SK-N-DZ (cell line): ENCODE measurements at places on chromosomes 3 and 15.

- no peak for DNase-seq
Measured at GRCh38 chr3:109920749-109921148, 583.4 kb upstream of the DPPA4 start.

- DNase-seq: peak; percentile 7
Measured at GRCh38 chr3:26558257-26558656, 64.3 kb upstream of the LRRC3B start.

GRCh38 chr3:124483915-124484470 lies 246.3 kb upstream of the UMPS start:
- DNase-seq: no peak

DNA sequence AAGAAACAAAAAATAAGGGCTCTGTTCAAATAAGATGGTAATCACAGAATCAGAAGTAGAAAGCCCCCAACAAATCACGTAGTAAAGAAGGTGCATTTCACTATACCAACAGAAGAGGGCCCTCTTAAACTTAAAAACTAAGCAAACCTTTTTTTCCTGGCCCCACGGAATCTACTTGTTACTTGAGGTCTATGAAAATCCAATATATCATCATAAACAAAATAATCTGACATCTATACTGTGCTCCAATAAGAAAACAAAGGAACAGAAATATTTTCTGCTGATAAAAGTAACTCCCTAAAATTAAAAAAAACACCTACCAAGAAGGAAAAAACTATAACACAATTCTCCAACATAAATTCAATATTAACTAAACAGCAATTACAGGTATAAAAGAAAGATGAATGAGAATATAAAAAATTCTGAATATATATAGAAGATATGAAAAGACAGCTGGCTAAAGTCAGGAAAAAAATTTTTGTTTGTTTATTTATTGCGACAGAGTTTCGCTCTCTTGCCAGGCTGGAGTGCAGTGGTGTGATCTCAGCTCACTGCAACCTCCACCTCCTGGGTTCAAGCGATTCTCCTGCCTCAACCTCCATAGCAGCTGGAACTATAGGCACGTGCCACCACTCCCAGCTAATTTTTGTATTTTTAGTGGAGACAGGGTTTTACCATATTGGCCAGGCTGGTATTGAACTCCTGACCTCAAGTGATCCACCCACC lies 81.8 kb downstream of the CLASP2 start:
- peak; percentile 76 for DNase-seq

DNA sequence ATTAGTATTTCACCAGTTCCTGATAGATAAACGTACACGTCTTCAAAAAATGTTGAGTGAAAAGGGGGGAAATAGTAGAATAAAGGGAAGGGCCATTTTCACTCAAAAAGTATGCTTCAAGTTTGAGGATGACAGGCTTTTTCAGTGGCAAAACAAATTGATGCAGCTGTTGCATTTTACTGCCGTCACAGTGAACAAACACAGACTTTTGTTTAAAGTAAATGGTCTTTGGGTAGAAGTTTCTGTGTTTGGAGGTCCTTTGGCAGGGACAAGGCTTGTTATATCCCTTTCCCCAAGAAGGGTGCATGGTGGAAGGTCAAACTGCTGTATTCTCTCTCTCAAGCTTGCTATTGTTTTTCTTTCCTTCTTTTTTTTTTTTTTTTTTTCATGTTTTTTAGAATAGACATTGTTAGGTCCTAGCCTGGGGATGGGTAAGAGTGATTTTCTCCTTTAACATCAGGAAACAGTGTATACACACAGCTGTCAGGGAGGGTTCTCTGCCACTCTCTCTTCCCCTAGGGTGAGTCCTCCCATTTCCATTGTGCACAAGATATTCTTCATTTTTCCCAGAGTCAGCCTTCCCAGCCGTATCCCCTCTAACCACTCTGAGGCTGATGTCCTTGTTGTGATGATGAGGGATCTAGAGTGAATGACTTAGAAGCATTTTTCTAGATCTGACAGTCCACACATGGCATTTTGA lies 6.6 kb upstream of the SUCNR1 start:
- no peak for DNase-seq

- no peak for DNase-seq
Measured at GRCh38 chr15:48718646-48719045, 73.1 kb upstream of the FBN1 start.

- no peak for DNase-seq
Measured at GRCh38 chr15:101538177-101538576, 48.7 kb upstream of the PCSK6 start.

DNA sequence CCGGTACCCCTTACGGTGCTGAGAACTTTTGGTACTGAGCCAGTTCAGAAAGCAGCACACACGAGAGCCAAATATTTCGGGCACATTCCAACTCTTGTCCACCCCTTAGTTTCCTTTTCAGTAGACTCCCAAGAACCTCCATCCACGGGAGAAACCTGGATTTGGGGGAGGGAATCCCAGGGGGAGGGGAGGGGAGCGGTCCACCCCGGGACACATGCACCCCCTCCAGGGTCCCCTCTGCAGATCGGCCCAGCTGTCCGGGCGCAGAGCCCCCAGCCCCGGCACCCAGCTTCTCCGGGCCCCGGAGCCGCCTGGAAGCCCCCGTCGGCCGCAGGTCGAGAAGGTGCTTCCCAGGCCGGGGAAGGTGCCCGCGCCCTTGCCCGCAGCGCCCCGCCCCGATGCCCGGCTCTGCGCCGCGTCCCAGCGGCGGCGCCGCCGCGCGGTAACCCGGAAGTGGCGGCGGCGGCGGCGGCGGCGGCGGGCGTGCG lies 455 bp upstream of the ABHD17C start:
- DNase-seq: no peak

GRCh38 chr3:194671511-194671899 lies 486 bp downstream of the LSG1 start:
- peak; percentile 52 for DNase-seq

DNA sequence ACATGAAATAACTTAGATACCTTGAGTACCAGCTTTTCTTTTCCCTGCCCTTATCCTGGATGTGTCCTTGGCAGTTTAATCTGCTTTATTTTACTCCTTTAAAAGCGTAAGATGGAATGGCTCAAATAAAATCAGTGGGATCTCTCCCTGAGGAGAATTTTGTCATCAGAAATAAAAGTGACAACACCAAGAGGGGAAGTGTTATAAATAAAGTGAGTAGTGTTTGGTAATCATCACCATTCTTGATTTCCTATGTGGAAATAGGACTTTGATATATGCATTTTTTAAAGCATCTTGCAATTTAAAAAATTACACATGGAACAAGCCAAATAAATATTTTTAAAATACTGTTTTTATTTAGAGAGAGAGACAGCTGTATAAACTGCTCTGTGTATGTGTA lies 76.5 kb downstream of the MBNL1 start:
- DNase-seq: no peak

DNA sequence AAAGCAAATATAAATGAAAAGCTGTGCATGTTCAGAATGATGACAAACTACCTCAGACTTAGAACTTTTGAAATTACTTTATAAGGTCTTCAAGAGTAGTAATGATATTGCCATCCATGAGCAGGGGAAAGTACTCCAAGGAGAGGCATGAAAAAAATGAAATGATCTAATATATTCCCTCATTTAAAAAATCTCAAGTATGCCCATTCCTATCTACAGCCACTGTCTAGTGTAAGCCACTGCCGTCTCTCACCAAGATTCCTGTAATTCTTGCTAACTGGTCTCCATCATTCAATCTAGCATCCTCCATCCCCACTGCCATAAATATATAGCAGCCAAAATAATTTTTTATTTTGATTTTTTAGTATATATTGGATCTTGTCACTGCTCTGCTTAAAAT lies 258.8 kb downstream of the PLOD2 start:
- no peak for DNase-seq

DNA sequence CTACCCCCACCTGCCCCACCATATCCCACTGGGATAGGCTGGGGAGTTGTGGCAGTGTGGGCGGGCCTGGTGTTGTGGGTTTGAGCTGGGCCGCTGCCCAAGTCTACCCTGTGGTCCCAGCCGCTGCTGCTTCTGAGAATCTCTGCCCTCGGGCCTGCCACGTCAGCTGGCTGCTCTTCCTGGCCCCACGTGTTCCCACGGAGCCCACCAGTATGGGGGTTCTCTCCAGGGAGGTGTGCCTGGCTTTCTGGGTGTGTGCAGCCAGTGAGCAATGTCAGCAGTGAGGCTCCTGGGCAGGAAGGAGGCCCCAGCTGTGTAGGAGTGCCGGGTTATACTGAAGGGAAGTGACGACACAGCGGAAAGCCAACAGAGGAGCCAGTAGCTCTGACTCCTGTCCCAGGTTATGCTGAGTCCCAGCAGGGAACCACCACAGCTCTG lies 10.5 kb downstream of the GNAI2 start:
- no peak for DNase-seq

DNA sequence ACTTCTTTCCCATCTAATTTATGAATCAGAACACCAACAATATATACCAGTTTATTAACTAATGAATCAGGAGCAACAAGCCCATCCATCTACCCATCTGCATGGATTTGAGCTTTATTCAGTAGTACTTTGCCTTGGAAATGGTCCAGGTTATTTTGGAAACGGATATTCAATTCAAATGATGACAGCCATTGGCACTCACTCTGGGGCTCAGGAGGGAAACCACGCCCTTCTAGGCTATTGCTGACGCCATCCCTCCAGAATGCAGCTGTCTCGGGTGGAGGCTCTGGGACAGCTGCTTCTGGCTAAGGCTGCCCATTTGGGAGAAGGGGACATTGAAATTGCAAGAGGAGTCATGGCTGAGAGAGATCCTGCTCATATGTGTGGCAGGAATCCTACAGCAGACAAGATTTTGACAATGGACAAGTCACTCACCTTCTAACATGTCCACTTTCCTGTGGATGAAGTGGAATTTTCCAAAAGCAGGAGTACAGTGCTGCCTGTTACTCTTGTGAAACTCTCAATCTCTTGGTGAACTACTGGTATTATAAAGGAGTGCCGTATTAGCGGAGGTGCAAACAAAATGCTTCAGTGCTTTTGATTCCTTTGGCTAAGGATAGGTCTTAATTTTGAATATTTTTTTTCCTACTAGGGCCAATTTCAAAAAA lies 29.3 kb upstream of the TRAK1 start:
- DNase-seq: no peak

DNA sequence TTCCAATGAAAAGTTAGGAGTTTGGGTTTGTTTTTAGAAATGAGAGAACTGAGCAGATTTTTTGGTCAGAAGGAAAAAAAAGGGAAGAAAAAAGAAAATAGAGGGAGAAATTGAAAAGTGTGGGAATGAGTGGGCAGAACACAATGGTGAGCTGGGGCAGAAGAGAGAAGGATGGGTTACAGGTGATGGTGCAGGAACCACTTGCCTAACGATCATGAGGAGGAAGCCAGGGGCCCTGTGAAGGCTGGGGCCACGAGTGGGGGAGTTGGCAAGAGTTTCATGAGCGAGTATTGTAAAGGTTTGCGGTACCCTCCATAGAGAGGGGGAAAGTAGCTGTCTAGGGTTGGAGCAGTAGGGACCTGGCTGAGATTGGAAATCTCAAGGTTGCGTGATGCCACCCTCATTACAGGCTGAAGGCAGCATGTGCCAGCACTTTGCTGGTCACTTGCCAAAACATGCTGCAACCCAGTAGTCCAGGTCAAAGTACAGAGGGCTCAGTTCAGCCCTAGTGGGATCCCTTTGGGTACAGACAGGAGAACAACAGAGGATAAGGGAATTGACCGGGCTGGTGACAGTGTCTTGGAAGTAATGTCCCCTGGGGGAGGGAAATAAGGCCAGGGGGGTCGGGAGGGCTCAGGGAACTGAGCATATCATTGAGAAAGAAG lies 6.6 kb downstream of the IVD start:
- no peak for DNase-seq

- no peak for DNase-seq
Measured at GRCh38 chr3:58292866-58293265, 13.2 kb upstream of the RPP14 start.

- no peak for DNase-seq
Measured at GRCh38 chr3:14861446-14862302, 42.9 kb downstream of the FGD5 start.

- no peak for DNase-seq
Measured at GRCh38 chr3:140827894-140828293, 113.7 kb upstream of the SLC25A36 start.

- no peak for DNase-seq
Measured at GRCh38 chr3:157128771-157129681, 30.9 kb downstream of the CCNL1 start.

DNA sequence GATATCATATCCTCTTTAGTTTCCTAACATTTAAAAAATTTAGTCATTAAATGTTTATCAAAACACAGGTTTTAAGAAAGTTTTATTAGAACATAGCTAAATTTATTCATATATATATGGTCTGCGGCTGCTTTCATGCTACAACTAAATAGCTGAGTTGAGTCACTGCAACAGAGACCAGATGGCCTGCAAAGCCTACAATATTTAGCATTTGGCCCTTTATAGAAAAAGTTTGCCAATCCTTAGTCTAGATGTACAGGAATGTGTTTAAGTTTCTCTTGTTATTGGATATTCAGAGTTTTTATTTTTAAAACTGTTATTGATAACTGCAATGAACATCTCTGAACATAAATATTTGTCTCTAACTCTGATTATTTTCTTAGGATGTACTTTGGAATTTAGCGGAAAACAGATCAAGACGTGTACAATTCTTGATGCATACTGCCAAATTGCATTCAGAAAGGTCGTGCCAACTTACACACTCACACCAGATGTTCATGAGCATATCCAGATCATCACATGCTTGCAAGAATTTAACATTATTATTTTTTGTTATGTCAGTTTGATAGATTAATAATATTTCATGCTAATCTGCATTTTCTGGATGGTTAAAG lies 157.9 kb downstream of the STAC start:
- DNase-seq: no peak

DNA sequence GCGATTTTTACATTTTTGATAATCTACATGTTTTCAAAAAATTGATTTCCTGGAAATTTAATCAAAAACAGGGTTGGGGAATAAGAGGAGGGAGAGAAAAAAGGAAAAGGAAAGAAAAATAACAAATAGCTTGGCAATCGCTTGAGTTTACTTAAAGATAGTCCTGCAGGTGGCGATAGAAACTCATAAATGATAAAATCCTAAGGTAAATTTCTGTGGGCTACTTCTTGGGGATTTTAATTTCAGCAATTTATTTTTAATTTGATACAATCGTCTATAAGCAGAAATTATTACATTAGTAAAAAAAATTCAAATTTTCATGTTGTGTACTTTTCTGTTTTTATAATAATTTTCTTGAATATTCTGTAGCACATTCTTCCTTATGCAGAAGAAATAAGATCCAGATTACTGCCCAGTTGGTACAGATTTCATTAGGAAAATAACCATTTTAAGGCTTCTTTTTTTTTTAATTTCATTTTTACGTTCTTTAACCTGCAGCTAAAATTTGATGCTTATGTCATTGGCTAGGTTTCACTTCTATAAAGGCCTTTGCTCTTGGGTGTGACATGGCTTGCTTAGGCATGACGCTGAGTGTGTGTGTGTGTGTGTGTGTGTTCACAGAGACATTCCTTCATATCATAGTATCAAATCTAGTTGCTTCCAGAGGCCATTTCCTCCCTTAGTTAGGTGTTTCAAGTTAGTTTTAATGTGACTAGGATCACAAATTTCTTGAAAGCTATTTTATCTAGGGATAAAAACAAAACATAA lies 181.8 kb downstream of the MCTP2 start:
- peak; percentile 60 for DNase-seq

- no peak for DNase-seq
Measured at GRCh38 chr15:60251300-60252070, 146.3 kb downstream of the ANXA2 start.

GRCh38 chr3:56874269-56874668 lies 72.5 kb upstream of the ARHGEF3 start:
- DNase-seq: no peak
